ENCODE measurements at places on chromosomes 4 and X.

DNA sequence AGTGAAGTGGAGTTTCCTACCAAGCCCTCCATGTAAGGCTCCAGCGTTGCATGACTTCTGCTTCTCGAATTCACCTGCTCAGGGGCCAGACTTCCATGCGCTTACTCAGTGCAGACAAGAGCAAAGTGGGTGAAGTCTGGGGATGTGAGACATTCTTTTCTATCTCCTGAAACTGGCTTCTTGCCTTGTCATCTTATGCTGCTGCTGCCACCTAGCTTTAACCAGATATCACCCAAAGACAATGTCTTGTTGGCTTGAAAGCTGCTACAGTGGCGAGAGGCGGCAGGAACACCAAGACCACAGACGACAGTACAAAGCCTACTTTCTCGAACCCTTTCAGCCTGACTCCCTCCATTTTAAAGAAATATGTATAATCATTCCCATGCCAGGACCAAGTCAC, 103.6 kb upstream of the ADGRG2 start:
- DNase-seq, result no peak

DNA sequence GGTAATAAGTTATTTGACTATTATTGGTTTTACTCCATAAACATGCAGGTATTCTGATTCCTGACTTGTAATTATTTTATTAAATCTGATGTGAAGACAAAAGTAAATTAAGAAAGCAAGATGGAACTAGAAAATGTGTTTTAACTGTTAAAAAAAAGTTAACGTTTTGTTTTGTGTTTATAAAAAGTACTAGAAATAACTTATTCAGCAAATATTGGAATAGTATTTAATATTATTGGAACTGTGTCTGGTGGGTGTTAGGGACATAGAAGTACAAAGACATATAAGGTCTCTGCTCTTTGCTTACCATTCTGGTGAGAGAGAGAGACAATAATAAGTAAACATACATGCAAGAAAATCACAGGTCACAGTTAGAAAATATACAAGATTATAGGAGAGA, 15.7 kb downstream of the TIFA start:
- no peak for DNase-seq

DNA sequence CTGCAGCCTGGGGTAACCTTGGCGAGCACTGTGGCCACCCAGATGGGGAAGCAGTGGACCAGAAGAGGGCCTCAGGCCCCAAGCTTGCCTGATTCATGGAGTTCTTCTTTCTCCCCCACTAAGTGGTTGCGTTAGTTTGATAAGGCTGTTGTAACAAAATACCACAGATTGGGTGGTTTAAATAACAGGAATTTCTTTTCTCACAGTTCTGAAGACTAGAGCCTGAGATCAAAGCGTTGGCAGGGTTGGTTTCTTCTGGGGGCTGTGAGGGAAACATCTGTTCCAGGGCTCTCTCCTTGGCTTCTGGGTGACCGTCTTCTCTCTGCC, 105.7 kb upstream of the GATB start:
- no peak for DNase-seq

GRCh38 chr4:1043651-1044468, 32.4 kb downstream of the FGFRL1 start:
- DNase-seq, result no peak

GRCh38 chr4:22668301-22668700, 24.4 kb upstream of the GBA3 start:
- no peak for DNase-seq

GRCh38 chrX:68697465-68698125, 50.1 kb downstream of the STARD8 start:
- no peak for DNase-seq

DNA sequence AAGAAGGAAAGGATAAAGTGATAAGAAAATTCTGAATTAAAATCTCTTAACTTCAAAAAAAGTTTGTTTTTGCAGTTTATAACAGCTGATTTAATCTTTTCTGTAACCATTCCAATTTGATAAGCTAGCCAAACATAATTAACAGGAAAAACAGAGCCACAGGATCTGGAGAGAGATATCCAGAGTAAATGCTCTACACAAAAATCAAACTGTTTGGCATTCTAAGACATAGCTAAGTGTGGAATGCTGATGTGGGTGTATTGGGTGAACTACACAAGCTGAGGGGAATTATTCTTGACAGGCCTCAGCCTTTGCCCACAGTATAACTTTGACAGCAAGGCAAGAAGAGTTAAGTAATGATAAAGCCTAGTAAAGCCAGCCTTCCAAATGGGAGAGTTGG, 184.8 kb downstream of the GABRG1 start:
- DNase-seq, result no peak

GRCh38 chr4:8286719-8287342, 17.3 kb downstream of the HTRA3 start:
- DNase-seq, result no peak

DNA sequence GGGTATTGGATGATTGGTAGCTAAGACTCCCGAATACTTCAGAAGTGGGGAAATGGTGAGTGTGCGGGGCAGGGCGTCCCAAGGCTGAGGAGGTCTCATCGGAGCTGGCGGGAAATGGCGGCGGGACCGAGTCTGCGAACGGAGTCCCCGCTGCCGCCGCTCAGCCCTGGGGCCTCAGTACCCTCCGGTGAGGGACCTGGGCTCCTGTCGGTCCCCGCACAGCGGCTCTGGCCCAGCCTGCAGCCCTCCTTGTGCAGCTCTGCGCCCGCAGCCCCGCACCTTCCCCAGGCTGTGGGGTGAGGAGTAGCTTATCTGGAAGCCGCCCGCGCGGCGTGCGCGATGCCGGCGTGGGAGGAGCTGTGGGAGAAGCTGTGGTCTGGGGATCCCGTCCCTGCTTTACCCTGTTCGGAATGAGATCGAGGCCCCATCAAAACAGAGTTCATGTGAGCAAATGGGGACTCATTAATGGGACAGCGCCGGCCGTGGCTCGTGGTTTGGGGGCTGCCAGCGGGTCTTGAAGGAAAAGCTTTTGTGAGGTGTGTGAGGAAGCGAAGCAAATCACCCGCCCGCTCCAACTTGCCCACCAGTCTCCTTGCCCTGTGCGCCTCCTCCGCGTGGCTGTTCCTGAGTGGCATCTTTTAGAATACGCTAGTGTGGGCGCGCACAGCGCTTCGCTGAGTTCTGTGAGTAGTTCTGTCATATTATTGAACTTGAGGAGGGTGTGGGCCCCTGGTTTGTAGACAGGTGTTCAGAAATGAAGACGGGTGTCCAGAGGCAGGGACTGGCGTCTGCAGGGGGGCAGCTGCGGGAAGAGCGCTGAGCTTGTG, 531 bp downstream of the ZNF141 start:
- DNase-seq, result peak; percentile 35

DNA sequence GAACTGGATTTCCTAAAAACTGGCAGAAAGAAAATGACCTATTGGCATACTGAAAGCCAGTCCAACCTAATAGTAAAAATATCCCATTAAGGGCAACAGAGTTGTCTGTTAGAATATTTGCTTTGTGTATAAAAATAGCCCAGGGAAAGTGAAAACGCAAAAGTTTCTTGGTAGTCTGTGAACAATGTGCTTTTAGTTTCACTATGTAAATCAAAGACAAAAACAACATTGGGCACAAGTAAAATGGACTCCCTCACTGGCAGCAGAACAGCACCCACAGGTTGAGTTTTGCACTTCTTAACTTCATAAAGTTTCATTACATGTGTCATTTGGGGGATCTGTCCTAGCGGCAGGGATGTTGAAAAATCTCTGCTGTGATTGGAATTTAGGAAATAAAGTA, 4.3 kb upstream of the FGG start:
- DNase-seq, result no peak

All from activated CD4-positive, alpha-beta T cell treated with anti-CD3 and anti-CD28 coated beads, Interleukin-2, Interleukin-4, amounts not matched to agents 100 ng/mL and 50 ng/mL, durations not matched to agents 16 hours and 8 hours (primary cell).